Activated CD4-positive, alpha-beta T cell treated with anti-CD3 and anti-CD28 coated beads, Interleukin-10, Interleukin-2, amounts not matched to agents 100 ng/mL and 50 ng/mL, durations not matched to agents 16 hours and 8 hours (primary cell): ENCODE measurements at places on chromosomes 2 and 18.

GRCh38 chr2:132586101-132586511 is 83.9 kb downstream of the LYPD1 start:
- DNase-seq: no peak

GRCh38 chr2:235640926-235641723 is 147.3 kb downstream of the AGAP1 start:
- DNase-seq: no peak

DNA sequence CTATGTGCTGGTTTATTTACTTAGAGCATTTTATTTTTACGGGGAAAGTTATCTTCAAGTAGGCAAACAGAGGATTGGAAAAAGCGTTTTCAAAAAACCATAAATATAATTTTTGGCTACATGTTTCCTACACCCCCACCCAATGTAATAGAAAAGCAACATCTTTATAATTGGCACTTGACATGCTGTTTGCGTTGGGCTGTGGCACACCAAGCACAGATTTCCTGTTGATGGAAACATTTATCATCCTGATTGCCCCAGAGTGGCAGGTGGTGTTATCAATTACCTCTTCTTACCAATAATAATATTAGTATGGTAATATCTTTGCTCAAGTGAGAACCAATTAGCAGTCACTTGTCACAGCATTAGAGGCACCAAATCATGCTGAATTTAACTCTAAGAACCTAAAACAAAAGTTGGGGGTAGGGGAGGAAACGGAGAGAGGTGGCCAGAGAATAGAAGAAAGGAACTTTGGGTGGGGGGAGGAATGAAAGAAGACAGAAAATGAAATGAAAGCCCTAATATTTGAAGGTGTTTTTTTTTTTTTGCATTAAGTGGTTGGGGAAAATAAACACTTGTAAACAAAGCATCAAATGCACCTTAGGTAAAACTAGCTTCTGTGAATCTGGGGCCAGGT is 3.8 kb upstream of the SALL3 start:
- no peak for DNase-seq

DNA sequence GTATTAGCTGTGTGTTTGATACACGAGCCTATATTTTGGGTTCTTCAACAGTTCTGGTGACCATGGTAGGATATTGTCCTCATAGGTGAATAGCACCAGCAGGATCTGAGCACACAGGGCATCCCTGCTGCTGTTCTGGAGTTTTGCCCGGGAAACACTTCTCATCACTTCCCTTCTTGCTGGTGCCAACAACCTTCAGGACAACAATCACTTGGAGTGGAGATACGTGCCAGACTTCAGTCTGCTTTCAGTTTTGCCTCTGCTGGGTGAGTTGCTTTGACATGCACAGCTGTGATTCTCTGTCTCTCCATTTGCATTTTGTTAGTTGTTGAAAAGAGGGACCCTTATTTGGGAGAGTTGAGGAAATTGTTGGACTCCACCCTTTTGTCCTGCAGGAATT is 1347.2 kb upstream of the DDX18 start:
- DNase-seq: no peak

DNA sequence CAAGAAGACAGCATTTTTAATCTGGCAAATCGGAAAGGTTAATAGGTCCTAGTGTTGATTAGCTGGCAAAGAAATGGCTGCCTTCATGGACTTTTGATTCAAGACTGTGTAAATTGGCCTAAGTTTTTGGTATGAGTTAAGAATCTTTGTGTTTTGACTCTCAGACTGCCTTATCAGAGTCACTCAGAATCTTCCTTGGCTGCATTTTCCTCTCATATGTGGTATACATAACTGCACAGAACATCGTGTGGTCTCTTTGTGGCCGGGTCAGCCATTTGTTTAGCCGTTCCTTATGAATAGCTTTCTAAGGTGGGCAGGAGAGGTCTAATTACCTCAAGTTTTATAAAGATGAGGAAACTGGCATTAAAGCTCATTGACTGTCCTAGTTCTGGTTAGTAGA is 30.1 kb downstream of the CAB39 start:
- DNase-seq: no peak

DNA sequence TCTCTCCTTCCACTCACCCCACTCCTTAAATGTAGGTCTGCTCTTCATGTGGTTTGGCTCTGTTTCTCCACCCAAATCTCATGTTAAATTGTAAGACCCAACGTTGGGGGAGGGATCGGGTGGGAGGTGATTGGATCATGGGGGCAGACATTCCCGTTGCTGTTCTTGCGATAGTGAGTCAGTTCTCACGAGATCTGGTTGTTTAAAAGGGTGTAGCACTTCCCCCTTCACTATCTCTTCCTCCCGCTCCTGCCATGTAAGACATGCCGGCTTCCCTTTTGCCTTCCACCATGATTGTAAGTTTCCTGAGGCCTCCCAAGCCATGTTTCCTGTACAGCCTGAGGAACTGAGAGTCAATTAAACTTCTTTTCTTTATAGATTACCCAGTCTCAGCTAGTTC is 1044.5 kb upstream of the POU3F3 start:
- no peak for DNase-seq

DNA sequence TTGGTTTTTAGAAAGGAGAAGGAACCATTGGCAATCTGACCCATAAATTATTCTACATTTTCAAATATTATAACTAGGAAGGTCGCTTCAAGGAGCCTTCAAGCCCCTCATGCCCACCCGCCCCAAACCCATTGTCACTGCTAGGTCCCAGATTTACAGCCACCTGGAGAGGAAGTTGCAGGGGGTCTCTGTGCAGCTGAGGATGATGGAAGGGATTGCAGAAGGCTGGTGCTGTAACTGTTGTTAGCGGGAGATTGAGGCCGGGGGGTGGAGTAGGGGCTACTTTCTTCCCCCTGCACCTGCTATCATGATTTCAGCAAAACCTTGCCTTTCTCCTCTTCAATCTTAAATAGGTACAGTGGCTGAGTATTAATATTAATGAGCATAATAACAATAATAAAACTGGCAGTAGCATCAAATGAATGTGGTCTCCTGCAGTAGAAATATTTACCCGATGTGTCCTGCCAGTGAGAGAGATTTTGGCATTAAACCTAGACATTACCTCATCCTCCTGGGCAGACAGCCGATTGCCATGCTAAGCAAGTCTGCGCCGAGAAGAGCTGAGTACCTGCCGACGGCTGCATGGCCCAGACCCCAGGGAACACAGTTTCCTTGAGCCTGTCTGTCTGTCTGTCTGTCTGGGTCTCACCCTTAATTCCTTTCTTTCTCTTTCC is 225.4 kb downstream of the FAM210A start:
- no peak for DNase-seq

GRCh38 chr2:54803783-54804751 is 80.6 kb downstream of the EML6 start:
- DNase-seq: no peak

GRCh38 chr18:57931038-57931437 is 113.0 kb upstream of the NEDD4L start:
- DNase-seq: no peak

DNA sequence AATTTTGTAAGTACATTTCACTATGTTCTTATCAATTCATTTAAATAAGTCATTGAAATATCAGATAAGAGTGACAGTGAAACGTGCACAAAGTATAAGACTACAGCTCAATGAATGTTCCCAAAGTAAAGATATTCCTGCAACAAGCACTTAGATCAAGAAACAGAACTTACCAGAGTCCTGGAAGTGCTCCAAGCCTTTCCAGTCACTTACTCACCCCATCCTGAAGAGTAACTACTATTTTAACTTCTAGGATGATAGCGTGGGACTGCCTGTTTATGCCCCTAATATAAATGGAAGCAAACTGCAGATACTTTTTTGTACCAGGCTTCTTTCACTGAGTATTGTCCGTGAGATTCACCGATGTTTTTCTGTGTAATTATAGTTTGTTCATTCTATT is 768.9 kb downstream of the SLC4A3 start:
- no peak for DNase-seq

DNA sequence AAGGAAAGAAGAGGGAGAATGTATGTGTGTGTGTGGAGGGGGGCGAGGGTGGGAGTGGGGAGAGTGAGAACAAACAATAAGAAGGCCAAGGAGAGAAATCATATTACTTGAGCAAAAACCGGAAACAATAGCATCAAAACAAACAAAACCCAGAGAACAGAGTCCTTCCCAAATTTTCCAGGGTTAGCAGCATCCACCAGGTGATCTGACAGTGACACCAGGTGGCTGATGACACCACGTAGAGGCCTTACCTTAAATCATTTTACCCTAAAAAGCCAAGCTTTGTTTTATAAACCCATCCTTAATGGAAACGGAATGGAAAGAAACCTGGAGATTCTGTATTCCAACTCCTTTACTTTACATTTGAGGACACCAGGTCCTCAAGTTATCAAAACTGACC is 42.9 kb downstream of the CDCA7 start:
- no peak for DNase-seq

DNA sequence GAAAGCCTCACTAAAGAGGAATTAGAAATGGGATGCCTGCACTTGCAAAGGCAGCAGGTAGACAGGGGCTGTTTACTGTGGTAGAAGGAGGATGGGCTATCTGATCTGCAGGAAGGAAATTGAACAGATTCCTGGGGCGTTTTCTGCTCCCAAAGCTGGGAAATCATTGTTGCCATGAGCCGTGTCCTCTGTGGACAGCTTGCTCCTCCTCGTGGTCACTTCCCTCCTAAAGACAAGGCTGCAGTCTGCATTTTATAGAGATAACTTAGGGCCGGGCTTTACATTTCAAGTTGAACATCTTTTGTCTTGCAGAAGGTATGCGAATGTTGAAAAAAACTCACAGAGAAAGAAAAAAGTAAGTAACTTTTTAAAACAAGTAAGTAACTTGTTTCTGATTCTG is 50.9 kb downstream of the DCDC2C start:
- DNase-seq: no peak

- no peak for DNase-seq
Measured at GRCh38 chr2:124983595-124983994, 958.5 kb downstream of the CNTNAP5 start.

- DNase-seq: no peak
Measured at GRCh38 chr2:210299866-210300373, 15.1 kb downstream of the MYL1 start.

DNA sequence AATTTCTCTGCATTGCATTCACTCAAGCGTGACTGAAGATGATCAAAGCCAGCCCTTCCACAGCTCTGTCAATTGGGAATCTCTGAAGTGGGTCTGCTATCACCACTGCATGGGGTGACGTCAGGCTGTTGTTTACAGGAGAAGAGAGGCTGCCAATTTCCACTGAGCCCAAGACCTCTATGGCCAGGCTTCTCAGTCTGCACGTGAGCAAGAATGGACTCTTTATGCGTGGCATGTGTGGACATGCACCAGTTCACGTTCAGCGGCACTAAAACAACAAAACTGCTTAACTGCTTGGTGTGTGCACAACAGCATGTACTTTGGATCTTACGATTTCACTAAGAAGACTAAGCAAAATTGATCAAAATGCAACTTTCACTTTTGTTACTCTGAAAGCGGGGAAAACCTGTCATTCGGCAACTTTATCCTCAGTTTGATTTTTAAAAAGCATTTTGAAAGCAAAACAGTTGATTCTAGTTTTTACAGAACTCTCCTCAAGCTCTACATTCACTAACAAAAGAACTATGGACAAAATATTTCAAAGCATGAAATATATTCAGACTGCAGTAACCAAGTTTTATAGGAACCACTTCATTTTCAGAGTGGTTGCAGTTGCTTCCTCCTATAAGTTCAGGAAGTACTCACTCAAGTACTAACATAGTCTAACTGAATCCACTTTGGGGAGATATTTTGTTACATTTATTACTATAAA is 77.0 kb upstream of the SERTAD2 start:
- DNase-seq: peak; percentile 64

- no peak for DNase-seq
Measured at GRCh38 chr2:120350801-120351320, 4.9 kb downstream of the INHBB start.

DNA sequence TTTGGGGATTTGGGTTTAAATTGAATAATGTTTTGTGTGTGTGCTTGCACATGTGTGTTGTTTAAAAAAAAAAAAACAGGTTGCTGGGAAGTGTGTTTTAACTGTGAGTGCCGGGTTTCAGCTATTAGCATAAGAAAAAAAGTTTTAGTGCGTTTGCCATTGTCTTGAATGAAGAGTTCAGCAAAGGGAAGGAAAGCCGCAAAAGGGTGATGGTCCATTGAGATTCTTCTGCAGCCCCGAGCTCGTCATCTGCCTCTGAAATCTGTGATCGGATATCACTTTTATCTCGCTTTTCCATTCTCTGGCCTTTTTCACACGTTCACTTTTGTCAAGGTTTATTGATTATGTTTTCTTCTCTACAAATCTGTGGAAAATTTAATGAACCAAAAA is 4.7 kb downstream of the GLI2 start:
- DNase-seq: no peak

GRCh38 chr2:215681799-215682596 is 246.1 kb upstream of the FN1 start:
- no peak for DNase-seq

GRCh38 chr18:62957885-62958472 is 242.6 kb downstream of the PHLPP1 start:
- DNase-seq: peak; percentile 69

DNA sequence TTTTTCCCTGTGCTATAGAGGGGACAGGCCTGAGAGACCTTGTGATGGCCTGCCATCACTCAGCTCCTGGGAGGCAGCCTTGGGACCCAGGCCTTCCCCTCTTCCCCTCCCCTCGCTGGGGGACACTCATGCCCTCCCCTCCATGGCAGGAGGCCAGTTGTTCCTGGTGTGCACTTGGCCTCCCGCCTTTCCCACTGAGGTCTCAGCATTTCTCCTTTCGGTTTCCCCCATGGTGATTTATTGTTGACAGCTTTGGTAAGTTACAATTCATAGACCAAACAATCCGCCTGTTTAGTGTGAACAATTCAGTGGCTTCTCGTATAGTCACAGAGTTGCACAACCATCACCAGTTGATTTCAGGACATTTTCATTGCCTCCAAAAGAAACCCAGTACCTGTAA is 10.2 kb upstream of the CNDP1 start:
- no peak for DNase-seq

- DNase-seq: no peak
Measured at GRCh38 chr18:31990823-31991222, 27.8 kb upstream of the RNF125 start.

GRCh38 chr2:122481244-122481622 is 725.8 kb downstream of the TSN start:
- DNase-seq: no peak

- peak; percentile 55 for DNase-seq
Measured at GRCh38 chr2:170843656-170844055, 27.0 kb downstream of the GAD1 start.

GRCh38 chr18:58408665-58409064 is 220.2 kb downstream of the ALPK2 start:
- DNase-seq: no peak

DNA sequence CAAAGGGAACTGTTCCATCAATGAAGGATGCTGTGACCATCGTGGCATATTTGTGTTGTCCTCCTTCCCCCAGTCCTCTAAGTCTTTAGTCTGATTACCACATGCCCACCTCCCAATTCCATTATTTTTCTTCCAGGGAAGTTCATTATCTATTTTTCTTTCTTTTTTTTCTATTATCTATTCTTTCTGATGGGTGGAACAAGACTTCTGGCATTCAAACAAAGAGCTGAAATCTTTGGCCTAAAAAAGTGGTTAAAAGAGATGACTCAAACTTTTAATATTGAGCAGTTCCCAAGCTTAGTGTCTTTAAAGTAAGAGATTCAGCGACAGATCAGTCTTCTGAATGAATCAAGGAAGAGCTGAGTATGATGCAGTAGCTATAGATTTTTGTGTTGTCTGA is 66.6 kb downstream of the DIS3L2 start:
- DNase-seq: no peak
